ENCODE measurements at places on chromosomes 5 and 9.
A peak's percentile ranks its signal among the peaks of the same experiment; 100 is the strongest.

DNA sequence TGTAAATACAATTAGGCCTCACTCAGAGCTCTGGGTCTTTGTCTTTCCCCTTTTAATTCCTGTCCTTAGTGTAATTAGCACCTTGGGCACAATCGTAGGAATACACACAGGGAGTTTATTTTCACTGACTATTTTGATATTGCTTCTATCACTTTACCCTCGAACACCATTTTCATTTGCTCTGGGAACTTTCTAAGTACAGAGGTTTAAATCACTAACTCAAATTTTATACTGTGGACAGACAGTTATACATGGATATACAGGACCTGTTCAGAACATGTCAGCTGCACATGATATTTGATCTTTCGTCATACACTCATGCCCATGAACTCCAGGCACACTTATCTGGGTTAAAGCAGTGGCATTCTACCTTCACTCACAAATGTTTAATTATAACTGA lies 217.8 kb upstream of the TMEM161B start:
- DNase-seq: no peak

DNA sequence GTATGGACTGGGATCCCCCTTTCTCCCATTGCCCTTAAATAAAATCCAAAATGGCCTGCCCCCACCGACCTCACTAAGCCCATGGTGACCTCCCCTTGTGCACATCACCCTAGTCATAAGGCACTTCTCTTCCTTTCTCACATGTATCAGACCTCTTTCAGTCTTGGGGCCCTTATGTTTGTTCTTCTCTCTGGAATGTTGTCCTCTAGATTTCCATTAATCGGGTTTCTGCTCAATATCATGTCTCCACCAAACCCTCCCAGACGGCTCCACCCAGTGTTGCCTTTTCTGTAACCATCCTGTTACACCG lies 196.3 kb downstream of the ERCC6L2 start:
- no peak for DNase-seq

DNA sequence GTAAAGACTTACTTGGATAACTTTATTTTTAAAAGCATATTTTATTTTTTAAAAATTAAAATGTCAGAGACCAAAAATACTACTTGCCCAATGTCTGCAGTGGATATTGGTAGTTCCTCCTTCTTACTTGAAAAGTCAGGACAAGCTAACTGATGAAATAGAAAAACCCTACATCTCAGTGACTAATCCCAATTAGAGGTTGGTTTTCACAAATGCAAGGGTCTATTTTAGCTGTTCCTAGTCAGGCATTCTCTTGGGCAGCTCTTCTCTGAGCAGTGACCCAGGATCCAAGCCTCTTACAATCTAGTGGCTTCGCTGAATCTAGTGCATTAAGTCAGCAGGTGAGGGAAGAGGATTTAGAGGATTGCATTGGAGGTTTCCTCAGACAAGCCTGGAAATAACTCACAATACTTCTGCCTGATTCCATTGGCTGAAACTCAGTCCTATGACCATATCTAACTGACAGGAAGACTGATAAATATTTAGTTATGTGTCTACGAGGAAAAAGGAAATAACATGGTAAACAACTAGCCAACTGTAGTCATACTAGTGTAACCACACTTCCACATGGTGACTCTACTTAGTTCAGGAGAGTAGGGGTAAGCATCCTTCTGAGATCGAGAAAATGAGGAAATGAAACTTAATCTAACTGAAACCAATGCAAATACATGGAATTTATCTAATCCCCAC lies 34.2 kb upstream of the MIER3 start:
- no peak for DNase-seq

- DNase-seq: no peak
Measured at GRCh38 chr5:88380332-88380731, 111.7 kb upstream of the TMEM161B start.

DNA sequence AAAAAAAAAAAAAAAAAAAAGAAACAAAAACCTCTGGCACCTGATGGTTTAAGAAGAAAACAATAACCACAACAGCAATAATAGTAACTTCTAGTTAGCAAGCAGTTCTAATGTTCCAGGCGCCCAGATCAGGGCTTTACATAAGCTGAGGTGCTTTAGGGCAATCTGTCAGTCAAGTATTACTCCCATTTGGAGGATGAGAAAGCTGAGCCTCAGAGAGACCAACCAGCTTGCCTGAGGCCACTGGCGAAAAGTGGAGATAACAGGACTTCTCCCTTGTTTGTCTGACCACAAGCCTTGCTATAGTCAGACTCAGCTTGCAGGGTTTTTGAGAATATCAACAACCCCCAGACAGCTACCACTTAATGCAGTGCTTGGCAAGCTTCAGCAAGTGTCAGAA lies 83.5 kb upstream of the BOD1 start:
- no peak for DNase-seq

GRCh38 chr5:136665331-136665730 lies 300.0 kb upstream of the TRPC7 start:
- DNase-seq: no peak

DNA sequence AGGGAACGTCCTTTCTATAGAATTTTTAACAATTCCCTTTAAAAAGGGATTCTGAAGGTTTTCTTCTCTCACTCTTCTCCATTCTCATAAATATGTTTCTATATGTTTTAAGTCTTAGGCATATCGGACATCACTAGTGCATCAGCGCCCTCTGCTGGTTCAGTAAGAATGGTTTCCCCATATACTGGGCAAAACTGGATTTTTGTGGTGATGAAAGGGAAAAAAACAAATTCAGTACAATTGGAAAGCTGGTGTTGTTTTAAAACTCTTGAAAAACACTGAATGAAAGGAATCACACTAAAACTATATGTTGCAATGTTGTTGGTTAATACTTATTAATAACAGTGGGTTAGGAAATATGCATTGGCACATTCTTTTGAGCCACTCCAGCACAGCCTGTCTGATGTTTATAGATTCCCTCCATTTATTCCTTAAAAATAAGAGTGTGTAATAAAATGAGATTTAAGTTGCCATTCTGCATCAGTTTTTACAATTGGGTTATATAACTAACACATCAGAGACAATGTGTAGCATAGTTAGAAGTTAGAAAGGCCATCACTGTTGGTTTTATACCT lies 15.8 kb downstream of the CWC27 start:
- peak; percentile 49 for DNase-seq

- DNase-seq: no peak
Measured at GRCh38 chr5:116476897-116477537, 97.6 kb downstream of the SEMA6A start.

DNA sequence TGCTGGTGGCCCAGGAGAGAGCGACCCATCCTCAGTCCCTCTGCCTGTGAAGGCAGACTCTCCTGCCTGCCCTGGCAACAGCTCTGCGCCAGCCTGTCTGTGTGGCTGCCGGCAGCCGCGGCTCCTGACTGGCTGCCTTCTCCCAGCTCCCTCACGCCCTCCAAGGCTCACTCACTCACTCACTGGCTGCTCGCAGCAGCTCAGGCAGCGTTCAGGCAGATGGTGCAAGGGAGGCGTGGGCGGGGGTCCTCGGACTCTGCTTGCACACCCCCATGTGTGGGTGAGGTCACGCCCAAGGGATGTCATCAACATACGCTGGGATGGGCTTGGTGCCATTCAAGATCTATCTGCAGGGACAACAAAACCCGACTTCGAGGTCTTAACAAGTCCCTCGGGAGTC lies 66.7 kb downstream of the DAB2IP start:
- DNase-seq: no peak

DNA sequence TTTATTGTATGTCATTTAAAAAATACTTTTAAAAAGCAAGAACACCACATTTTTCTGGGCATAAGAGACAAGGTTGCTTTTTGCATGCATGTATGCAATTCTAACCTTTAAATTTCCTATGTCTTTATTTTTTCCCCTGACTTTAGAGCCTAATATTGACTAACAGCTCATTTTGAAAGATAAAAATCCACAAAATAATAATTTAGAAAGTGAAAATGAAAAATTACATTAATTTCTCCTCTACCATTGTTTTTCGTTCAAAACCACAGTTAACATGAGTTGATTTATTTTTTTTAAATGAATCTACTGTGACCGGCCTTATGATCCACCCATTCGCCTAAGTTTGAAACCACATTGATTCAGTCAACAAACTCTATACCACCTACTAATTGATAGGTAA lies 137.5 kb upstream of the CDKN2B start:
- no peak for DNase-seq

GRCh38 chr9:15086778-15087324 lies 176.6 kb upstream of the FREM1 start:
- no peak for DNase-seq

GRCh38 chr5:38468202-38468673 lies 88.2 kb downstream of the LIFR start:
- no peak for DNase-seq

DNA sequence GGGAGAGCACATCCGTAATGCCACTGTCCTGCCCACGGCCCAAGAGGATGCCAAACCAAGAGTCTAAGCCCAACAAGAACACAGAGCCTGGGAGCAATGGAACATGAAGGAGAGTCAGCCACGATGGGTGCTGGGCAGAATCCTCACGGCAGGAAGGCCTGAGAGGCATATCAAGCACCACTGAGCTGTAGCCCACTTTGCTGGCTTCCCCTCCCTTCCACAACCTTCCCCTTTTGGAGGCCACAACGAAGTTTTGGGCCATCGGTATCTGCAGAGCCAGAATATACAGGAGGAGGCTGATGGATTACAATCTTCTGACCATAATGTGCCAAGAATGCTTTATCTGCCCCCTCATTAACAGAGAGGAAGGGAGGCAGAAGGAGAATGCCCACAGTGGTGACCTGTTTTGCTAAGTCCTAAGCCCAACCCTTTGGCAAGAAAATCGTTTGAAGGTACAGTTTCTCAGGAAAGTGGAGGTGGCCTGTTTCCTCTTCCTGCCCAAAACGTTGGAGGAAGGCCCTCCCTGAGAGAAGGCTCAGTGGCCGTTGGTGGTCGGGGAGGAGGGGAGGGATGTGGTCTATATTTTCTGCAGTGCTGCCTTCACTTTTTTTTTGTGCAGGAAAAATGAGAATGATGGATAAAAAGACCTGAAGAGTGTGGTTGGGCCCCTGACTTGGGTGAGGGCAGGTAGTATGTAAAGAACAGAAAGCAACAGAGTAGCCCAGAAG lies 26.2 kb downstream of the MACROH2A1 start:
- DNase-seq: no peak

DNA sequence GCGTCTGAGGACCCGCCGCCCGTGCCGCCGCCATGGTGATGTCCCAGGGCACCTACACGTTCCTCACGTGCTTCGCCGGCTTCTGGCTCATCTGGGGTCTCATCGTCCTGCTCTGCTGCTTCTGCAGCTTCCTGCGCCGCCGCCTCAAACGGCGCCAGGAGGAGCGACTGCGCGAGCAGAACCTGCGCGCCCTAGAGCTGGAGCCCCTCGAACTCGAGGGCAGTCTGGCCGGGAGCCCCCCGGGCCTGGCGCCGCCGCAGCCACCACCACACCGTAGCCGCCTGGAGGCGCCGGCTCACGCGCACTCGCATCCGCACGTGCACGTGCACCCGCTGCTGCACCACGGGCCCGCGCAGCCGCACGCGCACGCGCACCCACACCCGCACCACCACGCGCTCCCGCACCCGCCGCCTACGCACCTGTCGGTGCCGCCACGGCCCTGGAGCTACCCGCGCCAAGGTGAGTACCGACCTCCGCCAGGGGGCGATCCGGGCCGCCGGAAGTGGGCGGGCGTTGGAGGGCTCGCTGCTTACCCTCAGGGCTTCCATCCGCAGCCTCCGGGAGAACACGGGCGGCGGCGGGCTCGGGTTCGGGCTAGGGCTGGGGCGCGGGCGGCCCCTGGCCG lies 8.5 kb downstream of the PRR7 start:
- peak; percentile 79 for DNase-seq

- DNase-seq: no peak
Measured at GRCh38 chr5:14035859-14036503, 91.5 kb upstream of the DNAH5 start.

DNA sequence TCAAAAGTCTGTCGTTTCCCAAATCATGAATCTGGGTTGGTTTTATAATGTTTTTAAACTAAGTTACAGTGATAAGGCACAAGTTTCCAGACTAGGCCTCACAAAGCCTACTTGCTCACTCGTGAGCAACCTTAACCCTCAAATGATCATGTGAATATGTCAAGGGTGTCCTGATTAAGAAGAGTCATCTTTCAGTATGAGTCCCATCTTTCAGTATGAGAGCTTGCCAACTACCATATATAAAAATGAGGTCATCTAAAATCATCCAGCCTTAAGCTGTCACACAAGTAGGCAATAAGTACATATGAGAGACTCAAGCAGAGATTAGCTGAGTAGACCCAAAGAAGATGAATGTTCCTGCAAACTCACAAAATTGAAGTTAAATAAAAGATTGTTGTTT lies 668.4 kb upstream of the FAM174A start:
- DNase-seq: no peak

- no peak for DNase-seq
Measured at GRCh38 chr9:89247431-89248353, 63.3 kb upstream of the CKS2 start.

DNA sequence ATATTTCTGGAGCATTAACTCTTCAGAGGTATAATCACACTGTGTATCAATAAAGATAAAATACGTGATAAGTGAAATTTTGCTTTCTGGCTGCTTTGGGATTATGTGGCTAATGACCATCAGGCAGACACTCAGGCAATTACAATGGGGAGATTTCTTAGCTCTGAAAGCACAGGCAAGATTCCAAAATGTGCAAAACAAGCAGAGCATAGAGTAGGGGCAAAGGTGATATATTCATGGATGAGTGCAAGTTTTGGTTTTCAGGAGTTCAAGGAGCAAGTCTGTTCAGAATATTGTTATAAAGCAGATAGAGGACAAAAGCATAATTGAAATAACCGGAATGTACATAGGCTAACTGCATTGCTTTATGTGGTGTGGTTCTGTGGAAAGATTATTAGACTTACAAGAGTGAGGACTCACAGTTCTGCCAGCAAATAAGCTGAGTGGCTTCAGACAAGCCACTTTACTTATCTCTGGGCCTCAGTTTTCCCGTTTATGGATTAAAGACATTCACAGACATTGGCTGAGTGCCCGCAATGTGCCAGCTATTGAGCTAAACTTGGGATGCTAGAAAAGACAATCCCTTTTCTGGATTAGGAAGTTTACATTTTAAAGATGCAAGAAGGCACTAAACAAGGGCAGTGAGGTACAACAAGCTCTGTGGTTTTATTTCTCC lies 945.6 kb upstream of the ARRDC3 start:
- no peak for DNase-seq

- no peak for DNase-seq
Measured at GRCh38 chr9:121267689-121268597, at the start of gene GSN. TSS of gene GSN (plus strand) at chr9:121268162. CDS start at chr9:121301972, 33,810 bp downstream.
